Stimulated activated CD8-positive, alpha-beta memory T cell treated with anti-CD3 and anti-CD28 coated beads, Interleukin-12 subunit alpha, Interleukin-12 subunit beta, amount 100 ng/mL, for 1 hour (primary cell): ENCODE measurements at places on chromosomes 7 and 10.

DNA sequence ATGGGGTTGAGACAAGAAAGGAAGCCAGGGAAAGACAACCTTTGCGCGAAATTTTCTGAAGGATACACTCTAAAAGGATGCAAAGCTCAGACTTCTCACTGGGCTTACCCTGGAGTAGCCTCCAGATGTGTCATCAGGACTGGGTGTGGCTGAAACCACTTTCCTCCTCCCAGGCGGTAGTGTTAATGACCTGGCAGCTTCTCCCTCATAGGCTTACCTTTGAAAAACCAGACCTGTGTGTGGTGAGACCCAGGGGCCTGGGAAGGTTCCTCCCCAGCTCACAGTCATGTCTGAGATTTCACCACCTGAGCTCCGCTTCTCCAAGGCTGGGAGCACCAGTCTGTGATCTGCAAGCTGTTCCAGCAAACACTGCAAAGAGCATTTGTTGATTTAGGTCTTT is 93.7 kb downstream of the EPC1 start:
- DNase-seq: no peak

GRCh38 chr7:135601182-135601581 is 43.5 kb downstream of the NUP205 start:
- DNase-seq: no peak

DNA sequence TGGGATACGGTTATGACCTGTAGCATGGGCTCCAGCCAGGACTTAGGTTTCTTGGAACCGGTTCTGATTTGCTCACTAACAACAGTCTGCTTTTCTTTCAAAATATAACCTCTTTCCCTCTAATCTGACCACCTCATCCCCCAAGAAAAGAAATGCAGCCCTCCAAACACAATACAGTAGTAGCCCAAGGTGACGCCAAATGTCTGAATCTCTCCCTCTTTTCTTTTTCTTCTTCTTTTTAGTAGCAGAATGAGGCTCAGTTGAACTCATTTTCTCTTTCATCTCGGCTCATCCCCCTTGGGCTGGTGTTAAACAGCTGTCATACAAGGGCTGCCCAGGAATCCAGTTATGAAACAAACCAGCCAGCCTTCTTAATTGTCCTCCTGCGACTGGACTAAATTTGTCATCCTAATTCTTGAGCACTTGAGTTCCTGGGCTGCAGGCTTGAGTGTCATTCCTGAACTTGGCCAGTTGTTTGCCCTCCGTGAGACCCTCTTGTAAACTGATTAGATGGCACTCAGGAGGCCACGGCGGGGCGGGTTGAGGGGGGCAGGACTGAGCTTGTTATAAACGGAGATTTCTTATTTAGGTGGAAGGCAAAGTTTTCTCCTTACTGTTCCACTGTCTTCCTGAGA is 94.8 kb downstream of the SORCS3 start:
- no peak for DNase-seq

- no peak for DNase-seq
These were observed 245.4 kb downstream of the SKIDA1 start for GRCh38 chr10:21280037-21280436.

DNA sequence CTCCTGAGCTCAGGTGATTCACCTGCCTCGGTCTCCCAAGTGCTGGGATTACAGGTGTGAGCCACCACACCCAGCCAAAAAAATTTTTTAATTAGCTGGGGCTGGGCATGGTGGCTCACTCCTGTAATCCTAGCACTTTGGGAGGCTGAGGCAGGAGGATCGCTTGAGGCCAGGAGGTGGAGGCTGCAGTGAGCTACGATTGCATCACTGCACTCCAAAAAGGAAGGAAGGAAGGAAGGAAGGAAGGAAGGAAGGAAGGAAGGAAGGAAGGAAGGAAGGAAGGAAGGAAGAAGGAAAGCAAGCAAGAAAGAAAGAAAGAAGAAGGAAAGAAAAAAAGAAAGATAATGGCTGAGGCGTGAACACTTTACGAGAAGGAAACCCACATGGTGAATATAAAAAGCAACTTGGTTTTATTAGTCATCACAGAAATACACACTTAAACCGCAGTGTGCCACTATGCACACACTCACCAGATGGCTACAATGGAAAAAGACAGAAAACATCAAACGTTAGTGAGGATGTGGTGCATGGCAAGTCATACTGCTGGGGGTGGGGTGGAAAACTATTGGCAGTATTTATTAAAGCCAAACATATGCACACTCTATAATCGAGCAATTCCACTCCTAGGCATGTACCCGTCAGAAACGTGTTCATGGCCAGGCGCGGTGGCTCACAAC is 4.4 kb upstream of the CCL26 start:
- peak; percentile 32 for DNase-seq

DNA sequence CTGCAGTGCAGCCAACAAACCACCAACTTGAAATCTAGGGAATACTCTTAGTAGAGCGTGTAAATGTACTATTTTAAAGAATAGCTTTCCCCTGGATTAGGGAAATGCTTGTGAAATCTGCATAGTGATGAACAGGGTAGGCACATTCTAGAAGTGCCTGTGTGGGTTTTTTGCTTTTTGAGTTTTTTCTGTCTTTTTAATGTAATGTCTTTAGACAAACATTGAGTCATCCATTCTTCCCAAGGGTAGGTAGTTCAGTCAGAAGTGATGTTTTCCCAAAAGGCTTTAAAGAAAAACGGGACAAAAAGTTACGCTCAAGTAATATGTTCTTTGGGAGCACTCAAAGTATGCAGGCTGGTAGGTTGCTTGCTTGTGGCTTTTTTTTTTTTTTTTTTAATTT is 130.0 kb downstream of the AUTS2 start:
- no peak for DNase-seq

- no peak for DNase-seq
These were observed 182.1 kb downstream of the FAM107B start for GRCh38 chr10:14592566-14592965.

DNA sequence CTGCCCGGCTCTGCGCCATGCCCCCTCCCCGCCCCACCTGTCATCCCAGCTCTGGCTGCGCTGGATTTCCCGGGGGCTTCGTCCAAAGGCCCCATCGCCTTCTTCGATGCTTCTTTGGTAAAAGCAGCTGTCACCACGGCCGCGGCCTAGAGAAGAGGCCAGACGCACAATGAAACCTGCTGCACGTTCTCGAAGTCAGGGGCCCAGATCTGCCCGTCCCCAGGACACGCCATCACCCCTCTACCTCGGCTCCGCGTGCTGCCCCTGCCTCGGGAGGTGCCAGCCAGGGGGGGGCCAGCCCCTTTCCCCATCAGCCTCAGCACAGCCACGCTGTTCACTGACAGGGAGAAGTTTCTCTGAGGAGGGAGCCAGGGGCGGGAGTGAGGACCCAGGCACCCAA is 6.8 kb downstream of the GIGYF1 start:
- DNase-seq: no peak

GRCh38 chr7:604001-604883 is 84.6 kb upstream of the PDGFA start:
- DNase-seq: peak; percentile 93

DNA sequence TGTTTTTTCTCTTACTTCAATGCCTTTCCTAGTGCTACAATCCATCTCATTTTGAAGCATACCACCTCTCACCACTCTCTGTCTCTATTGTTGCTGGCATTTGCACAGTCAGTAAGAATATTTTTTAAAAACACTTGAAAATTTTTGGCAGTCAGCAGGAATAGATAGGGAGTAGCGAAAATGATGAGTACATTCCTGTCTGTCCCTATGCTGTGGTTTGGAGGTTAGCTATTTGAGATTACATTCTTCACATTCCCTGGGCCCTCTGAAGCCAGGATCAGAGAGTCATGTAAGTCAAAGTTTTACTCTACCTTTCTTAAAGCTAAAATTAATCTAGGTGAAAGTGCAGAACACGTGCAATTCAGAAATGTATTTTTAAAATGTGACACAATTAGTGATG is 53.0 kb upstream of the MAGI2 start:
- DNase-seq: no peak

GRCh38 chr7:128059143-128059988 is 28.1 kb upstream of the LRRC4 start:
- no peak for DNase-seq

- no peak for DNase-seq
These were observed 4.8 kb upstream of the GNAI1 start for GRCh38 chr7:80129785-80130184.

DNA sequence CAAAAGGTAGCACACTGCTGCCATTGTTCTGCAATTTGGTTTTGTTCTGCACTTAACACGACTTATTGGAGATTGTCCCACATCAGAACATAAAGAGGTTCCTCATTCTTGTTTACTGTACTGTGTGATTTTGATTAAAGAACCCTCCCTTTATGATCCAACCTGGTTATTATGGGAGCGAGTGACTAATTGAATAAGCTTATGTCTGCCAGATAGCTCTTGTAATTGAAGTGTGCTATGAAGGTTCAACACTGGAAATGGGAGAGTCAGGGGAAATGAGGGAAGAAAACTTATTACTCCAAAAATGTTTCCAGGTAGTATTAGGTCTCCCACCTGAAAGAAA is 33.9 kb downstream of the CASP7 start:
- no peak for DNase-seq

GRCh38 chr10:121106611-121107010 is 255.4 kb downstream of the WDR11 start:
- no peak for DNase-seq

- no peak for DNase-seq
These were observed 236.9 kb downstream of the PTEN start for GRCh38 chr10:88100281-88100680.

- no peak for DNase-seq
These were observed 4.6 kb downstream of the GARIN1A start for GRCh38 chr7:128676665-128677064.

DNA sequence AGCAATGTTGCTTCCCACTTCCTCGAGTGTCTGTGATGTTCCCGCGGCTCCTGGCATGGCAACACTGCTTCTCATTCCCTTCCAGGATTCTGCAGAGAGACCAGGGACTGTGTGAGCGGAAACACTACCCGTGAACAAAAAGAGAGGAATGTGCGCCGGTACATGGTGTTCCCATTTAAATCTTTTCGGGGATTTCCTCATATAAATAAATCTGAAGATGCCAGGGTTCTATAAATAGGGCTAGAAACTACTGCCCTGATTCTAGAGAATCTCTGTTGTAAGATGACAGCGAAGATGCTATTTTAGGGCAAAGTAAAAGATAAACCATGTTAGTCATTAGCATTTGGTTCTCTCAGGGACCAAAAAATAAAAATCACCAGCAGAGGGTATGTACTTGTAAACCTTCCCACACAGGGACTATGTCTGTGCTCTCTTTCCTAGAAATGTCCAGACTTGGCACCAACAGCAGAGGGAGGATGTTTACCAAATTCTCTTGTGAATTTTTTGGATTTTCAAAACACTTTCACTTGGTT is 92.2 kb upstream of the DDC start:
- DNase-seq: no peak

DNA sequence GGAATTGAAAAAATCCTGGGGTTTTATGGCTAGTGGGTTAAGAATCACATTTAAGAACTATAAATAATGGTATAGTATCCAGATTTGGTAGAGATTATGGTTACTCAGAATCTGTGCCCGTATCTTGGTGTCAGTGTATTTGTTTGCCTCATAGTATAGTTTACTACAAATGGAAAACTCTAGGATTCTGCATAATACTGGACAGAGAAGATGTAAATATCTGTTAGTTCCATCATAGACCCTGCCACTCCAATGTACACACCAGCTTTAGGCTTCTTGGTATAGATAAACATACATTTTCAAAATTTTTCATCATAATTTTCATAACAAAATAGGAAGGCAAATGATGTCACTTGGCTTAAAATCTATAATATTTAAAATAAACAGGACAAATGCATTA is 108.1 kb downstream of the CFTR start:
- DNase-seq: no peak

GRCh38 chr10:34254596-34254995 is 560.5 kb downstream of the PARD3 start:
- DNase-seq: no peak

- DNase-seq: no peak
These were observed 44.8 kb upstream of the BAMBI start for GRCh38 chr10:28632584-28632945.

GRCh38 chr10:78314651-78315050 is 281.0 kb downstream of the RPS24 start:
- no peak for DNase-seq

DNA sequence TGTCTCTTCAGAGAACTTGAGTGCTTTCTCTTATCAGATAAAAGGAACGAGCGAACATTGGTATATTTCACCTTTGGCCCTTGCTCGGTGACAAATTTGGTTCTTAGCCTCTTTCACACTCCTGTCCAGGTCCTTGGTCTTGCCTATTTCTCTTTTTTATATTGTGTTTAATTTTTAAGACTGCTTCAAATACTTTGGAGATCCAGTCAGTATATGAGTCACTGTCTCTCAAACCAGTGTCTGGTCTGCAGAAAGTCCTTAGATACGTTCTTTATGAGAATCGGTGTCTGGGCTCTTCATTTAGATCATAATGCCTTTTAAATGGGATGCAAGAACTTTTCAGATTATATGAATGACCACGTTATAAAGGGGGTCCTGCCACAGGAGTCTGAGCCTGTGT is 55.0 kb downstream of the PIK3AP1 start:
- no peak for DNase-seq

DNA sequence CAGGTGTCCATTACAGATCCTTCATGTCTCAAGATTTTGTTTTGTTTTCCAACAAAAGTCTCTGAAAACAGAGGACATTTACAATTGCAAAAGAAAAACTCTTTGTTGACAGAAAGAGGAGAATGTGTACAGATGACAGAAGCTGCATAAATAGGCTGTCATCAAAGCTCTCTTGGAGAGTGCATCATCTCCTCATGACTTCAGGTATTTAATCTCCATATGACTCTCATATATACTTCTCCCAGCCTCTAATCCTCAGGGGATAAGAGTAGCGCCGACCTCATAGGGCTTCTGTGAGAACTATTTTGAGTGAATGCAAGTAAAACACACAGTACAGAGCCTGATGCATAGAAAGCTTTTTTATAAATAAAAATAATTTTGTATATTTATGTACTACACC is 48.1 kb upstream of the SEPTIN7 start:
- no peak for DNase-seq

- no peak for DNase-seq
These were observed 81.1 kb downstream of the BMPER start for GRCh38 chr7:33986451-33986850.

DNA sequence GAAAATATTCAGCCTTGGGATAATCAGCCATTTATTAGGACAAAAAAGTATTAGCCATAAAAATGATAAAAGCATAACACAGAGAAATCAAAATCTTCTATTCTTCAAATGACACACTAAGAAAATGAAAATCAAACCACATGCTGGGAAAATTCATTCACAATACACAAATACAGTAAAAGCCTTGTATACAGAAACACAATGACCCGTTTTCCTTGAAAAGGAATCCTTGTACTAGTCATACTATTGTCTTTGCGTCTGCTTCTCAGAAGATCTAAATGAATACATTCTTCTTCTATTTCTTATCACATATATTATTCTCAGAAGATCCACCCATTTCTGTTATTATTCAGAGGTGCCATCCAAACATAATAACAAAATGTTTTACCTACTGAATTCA is 749.1 kb downstream of the CNTNAP2 start:
- no peak for DNase-seq

- DNase-seq: no peak
These were observed 51.5 kb downstream of the SLK start for GRCh38 chr10:104018471-104018870.

GRCh38 chr10:484925-485661 is 204.4 kb downstream of the DIP2C start:
- DNase-seq: no peak

GRCh38 chr7:47609803-47610452 is 28.0 kb upstream of the TNS3 start:
- DNase-seq: no peak
